Iris pigment epithelial cell (primary cell): ENCODE measurements at places on chromosomes 7 and 10.

DNA sequence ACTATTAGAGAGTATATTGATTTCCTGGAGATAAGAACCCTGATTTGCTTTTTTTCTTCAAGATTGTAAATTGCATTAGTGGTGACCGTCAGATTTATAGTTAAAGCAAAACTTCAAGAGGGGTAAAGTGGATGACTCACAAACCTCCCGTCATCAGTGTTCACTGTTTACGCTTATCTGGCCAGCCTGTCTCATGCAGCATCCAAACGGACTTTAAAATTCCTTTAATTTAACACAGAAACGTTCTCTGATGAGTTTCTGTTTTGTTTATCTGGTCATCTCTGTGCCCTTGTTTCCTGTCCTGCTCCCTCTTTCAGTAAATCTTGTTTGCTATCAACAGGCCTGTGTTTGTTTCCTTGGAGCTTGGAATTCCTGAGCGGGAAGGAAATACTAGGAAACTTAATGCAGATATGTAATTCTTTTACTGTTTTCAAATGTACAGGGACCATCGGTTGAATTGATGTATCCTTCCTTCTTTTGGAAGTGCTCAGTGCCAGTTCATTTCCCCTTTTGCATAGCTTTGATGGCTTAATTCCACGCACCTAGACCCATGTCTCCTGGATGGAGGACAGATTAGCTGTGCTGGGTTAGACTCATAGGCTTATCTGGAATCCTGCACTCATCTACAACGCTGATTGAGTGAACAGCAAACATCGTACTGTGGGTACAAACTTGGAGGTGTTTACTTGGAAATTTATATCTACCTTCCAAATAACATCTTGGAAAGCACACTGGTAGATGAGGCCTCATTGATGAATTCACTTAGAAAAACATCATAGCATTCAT is 21.3 kb downstream of the PTPRE start:
- peak; percentile 89 for DNase-seq

- DNase-seq = no peak
Observed at GRCh38 chr7:155123413-155123812, 53.3 kb downstream of the HTR5A start.

- DNase-seq = no peak
Observed at GRCh38 chr7:146772601-146773000, 656.0 kb downstream of the CNTNAP2 start.

GRCh38 chr10:30854656-30855055 is 177.0 kb downstream of the ZNF438 start:
- DNase-seq = no peak

GRCh38 chr10:88196291-88196690 is 332.9 kb downstream of the PTEN start:
- DNase-seq = no peak

GRCh38 chr7:45069444-45070253 is 19.1 kb downstream of the NACAD start:
- no peak for DNase-seq

- no peak for DNase-seq
Observed at GRCh38 chr7:155979994-155980393, 167.7 kb upstream of the SHH start.

DNA sequence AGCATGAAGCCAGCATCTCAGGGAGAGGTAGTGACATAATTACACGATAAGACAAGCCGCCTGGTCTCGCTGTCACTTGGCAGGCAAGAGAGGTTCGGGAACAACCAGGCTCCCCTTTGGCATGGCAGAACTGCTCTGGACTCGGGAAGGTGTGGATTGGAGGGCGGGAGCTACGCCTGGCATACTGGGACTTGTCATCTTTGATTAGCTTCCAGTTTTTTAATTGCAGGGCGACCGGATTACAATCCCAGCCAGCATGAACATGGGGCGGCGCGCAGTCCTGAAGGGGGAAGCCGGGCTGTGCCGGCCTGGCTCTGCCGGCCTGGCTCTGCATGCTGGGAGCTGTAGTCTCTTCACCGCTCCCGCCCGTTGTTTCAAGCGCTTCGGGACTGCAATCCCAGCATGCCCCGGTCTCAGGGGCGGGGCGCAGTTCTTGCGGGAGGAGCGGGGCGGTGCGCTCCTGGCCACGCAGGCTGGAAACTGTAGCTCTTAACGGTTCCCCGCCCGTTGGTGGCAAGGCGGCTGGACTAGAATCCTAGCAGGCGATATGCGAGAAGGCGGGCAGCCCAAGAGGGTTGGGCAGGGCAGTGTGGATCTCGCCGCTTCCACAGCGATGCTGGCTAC is 45.5 kb upstream of the ZNF716 start:
- no peak for DNase-seq

- no peak for DNase-seq
Observed at GRCh38 chr7:8082762-8083161, 114.2 kb downstream of the GLCCI1 start.

DNA sequence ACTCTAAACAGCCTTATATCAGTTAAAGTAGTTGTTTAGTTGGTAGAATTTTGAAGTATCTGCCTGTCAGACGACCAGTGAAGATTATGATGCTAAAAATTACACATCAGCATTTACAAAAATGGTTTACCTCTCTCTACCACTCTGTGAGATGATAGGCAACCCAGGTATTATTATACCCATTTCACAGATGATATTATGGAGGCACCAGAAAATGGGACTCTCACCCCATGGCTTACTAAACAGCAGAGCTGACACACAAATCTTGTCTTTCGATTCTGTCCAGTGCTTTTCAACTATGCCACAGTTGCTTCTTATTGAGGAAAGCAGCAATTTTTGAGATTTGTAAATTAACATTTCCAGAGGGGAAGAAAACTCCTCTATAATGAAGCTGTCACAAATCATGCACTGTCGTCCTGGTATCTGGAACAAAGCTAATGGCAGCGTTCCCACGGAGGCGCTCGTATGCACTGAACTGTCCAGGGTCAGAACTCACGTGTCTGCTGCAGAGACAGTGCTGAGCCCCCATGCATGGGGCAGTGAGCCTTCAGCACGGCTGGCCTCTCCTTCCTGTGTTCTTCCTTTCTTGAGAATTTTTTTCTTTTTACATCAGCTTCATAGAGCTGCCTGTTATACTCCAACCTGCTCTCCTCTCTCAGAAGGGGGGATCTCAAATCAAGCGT is 381.1 kb downstream of the SDK1 start:
- peak; percentile 17 for DNase-seq

DNA sequence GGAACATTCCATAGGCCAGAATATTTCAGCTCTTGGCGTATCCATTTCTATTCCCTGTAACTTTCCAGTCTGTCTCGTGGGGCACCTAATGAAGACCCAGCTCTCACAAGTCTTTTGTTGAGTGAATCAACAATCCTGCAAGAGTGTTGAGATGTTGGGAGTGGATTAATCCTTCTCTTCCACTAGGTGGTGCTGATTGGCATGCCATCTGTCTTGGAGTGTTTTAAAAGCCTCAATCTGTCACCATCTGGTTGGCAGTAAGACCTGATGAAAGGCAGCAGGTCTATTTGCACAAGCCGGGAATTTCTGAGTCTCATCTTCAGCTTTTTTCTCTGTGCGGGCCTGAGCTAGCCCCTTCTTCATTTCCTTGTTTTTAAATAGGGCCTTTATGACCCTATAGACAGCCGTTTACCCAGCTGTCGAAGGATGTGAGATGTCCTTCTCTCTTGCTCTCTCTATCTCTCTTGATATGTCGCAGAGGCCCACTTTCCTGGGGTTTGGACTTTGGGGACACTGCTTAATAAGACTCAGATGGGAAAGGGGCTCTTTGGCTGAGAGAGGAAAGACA is 180.5 kb downstream of the ZNF365 start:
- peak; percentile 58 for DNase-seq

- DNase-seq = no peak
Observed at GRCh38 chr7:157619753-157620525, 283.1 kb downstream of the DNAJB6 start.

- DNase-seq = peak; percentile 83
Observed at GRCh38 chr10:13816195-13816925, 229.6 kb downstream of the PRPF18 start.

DNA sequence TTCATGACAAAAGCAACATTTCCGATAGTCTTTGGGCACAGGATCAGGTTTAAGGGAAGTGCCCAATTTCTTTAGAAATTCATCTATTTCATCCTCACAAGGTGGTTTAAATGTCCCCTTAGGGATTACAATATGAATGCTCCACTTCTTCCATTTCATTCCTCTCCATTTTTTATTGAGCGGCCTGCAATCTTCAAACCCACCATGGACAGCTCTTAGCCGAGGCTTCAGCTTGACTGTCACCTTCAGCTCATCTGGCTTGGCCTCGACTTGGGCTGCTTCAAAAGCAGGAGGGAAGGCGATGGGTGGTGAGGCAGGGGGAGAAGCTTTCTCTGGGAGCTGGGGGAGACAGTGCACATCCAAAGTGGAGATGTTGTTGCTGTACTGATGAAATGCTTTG is 123.2 kb downstream of the GALNT11 start:
- no peak for DNase-seq

DNA sequence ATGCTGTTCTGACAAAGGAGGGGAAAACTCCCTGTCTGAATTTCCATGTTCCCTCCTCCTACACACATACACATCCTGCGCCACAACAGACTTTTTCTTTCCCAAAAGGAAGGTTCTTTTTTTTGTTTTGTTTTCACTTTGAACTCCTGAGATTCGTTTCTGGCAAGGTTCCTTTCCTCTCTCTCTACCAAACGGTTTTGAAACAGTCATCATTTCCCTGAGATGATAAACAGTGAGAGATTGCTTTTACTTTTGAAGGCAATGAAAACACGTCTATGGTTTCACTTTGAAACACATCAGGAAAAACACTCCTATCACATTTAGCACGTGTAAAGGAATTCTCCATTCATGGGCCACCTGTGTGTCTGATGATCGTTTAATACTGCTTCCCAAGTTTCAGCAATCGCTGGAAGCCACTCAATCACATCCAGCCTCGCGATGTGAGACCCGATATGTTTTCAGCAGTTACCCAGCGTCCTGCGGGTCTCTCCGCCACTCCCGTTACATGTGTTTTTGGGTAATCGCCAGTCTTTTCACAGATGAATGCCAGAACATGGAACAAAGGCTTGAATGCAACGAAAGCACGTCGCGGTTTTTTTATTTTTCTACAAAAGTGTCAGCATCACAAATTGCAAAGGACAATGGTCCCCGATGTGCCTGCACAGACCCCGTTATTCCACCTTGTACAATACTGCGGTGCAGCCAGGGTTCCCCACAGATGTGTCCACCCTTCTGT is 62.8 kb upstream of the CUX1 start:
- DNase-seq = peak; percentile 79
